ENCODE measurements at places on chromosomes 7 and 10. TPM values are rescaled to one million over a fixed set of nuclear protein-coding genes. Genes with fewer than 3 reads are reported as not detected.
A peak's percentile ranks its signal among the peaks of the same experiment; 100 is the strongest.

- no peak for DNase-seq
- no peaks in the 10 kb centered on the region for H3K36me3 ChIP-seq
- H3K4me3 ChIP-seq = no peak overlapping the region
- H3K4me1 ChIP-seq = no peaks in the 10 kb centered on the region
- no peaks in the 10 kb centered on the region for H3K27me3 ChIP-seq
- no peak overlapping the region for H3K27ac ChIP-seq
Observed at GRCh38 chr7:156560075-156560474, 80.5 kb upstream of the RNF32 start.

GRCh38 chr7:95316588-95316987 lies 7.7 kb downstream of the PON1 start:
- no peaks in the 10 kb centered on the region for H3K27me3 ChIP-seq
- H3K36me3 ChIP-seq = no peaks in the 10 kb centered on the region
- no peak overlapping the region for H3K27ac ChIP-seq
- H3K4me1 ChIP-seq = no peaks in the 10 kb centered on the region
- H3K4me3 ChIP-seq = no peak overlapping the region
- no peak for DNase-seq

LHPP gene
- total RNA-seq = 57.2 TPM

PDE6C gene
- total RNA-seq = not detected

DNA sequence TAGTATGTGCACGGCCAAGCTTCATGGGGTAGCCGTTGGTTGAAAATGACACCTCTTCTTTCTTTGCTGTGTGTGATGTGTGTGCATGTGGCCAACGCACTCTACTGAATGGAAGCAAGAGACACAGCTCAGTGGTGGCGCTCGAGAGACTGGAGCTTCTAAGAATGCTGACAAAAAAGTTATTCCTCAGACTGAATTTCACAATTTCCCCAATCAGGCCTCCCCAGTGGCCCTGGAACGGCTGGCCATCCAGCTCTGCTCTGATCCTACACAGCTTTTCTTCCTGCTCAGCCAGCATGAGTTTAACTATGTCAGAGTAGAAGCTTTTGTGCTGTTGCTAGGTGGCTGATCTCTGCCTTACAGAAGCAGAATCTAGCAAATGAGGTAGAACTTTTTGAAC lies 186.7 kb upstream of the PLXDC2 start:
- H3K4me3 ChIP-seq = no peak overlapping the region
- no peaks in the 10 kb centered on the region for H3K4me1 ChIP-seq
- H3K27ac ChIP-seq = no peak overlapping the region
- no peaks in the 10 kb centered on the region for H3K36me3 ChIP-seq
- DNase-seq = no peak
- no peaks in the 10 kb centered on the region for H3K27me3 ChIP-seq

GRCh38 chr7:711093-711921 lies 15.2 kb upstream of the DNAAF5 start:
- no peaks in the 10 kb centered on the region for H3K4me1 ChIP-seq
- DNase-seq = no peak
- peaks cover 8% of the 10 kb centered on the region for H3K36me3 ChIP-seq
- no peaks in the 10 kb centered on the region for H3K27me3 ChIP-seq
- H3K4me3 ChIP-seq = no peak overlapping the region
- no peak overlapping the region for H3K27ac ChIP-seq

- no peak overlapping the region for H3K4me3 ChIP-seq
- H3K4me1 ChIP-seq = no peaks in the 10 kb centered on the region
- no peaks in the 10 kb centered on the region for H3K27me3 ChIP-seq
Observed at GRCh38 chr10:64385355-64385754, 864.2 kb downstream of the REEP3 start.

DNA sequence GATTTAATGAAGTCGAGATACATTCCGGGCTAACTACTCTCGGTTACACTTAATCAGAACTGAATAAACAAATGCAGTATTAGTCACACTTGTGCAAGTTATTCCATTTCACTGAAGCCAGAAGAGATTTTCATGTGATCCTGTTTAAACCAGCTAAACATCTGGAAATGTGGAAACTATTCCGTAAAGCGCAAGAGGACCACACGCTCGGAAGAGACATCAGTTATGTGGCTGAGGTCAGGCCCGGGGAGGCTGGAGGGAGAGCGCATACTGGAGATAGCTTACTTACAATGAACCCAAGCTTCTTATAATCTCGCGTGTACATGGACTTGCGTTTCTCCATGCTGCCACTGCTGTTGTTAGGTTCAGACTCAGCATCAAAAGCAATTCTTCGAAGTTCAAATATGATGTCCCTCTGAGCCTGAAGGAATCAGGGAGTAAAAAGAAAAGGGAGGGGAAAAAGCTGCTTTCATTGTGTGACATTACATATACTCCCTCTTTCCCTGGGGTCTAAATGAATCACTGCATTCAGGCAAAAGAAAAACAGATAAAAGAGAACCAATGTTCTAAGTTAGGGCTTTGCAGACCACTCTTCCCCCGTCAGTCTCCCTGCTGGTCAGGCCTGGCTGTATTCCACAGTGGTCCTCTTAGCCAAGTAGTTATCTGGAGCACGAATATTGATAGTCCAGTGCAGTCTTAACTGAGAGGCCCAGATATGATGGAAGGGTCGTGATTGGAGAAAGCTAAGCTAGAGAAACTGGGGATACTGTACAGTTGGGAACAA lies 237.4 kb downstream of the ELMO1 start:
- H3K27ac ChIP-seq = no peak overlapping the region
- no peak for DNase-seq
- no peaks in the 10 kb centered on the region for H3K27me3 ChIP-seq

DNA sequence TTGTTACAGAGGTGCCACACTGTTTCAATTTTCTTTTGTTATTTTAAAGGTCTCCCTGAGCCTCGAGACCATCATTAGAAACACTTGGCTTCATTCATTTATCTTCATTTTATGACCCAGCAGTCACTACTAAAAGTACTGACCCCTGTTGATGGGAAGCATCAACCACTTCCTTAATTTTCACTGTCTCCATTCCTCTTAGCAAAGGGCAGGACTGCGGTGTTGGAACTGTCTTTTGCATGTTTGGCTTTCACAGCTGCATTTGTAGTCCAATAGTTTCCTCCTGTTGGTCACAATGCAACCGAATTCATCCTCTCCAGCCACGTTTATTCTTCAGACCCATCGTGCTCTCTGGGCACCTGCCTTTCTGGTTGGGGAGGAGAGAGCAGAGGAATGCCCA lies 46.7 kb upstream of the PDZD8 start:
- DNase-seq = no peak
- no peak overlapping the region for H3K4me3 ChIP-seq
- H3K4me1 ChIP-seq = peaks cover 43% of the 10 kb centered on the region
- H3K36me3 ChIP-seq = no peaks in the 10 kb centered on the region

DNA sequence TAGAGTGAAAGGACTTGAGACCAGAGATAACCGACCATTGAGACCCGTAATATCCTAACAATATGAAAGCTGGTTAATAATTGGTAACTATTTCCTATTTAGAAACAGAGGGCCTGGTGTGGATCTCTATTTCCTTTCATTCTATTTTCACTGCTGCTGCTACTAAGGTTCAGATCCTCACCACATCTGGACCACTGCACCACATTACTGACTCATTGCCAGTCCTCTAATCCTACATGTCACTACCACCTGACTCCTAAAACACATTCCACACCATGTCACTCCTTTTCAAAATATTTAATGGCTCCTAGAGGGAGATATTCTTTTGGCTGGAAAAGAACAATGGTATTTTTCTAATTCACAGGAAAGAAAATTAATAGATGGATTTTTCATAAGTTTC lies 6.4 kb downstream of the USP54 start:
- H3K4me1 ChIP-seq = no peaks in the 10 kb centered on the region
- no peak overlapping the region for H3K4me3 ChIP-seq
- DNase-seq = no peak

- DNase-seq = no peak
- H3K4me3 ChIP-seq = no peak overlapping the region
- H3K4me1 ChIP-seq = no peaks in the 10 kb centered on the region
- no peaks in the 10 kb centered on the region for H3K27me3 ChIP-seq
Observed at GRCh38 chr7:31917256-31917655, 153.0 kb downstream of the PDE1C start.

DNA sequence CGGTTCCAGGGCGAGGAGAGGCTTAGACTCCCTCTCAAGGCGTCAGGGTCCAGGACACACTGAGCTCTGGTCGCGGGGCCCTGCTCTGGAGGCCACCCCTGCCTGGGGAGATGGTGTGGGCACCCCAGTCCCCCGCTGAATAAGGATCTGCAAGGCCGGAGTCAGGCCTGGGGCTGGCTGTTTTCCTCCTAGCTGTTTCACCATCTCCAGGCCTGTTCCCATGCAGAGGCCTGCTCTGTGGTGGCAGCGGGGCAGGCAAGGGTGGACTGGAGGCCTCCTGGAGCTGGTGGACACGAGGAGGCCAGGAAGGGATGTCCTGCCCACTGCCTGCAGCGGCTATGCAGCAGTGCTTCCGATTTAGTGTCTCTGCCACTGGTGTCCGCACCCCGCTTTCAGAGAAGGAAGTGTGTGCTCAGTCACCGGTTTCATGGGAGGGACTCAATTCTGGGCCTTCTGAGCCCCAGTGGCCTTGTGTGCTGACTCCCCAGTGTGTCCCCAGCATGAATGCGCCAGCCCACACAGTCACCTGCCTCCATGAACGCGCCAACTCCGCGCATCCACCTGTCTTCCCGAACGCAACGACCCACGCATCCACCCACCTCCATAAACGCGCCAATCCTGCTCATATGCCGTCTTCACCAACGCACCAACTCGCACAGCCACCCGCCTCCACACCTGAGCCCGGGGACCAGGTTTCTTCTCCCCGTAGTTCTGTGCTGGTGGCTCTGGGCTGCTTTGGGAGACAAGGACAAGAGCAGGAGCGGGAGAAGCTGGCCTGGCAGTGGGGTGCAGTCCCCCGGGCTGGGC lies 14.5 kb upstream of the GPR146 start:
- H3K36me3 ChIP-seq = no peaks in the 10 kb centered on the region
- H3K4me3 ChIP-seq = no peak overlapping the region
- H3K27me3 ChIP-seq = no peaks in the 10 kb centered on the region
- peaks cover 37% of the 10 kb centered on the region for H3K4me1 ChIP-seq

- no peak overlapping the region for H3K4me3 ChIP-seq
- DNase-seq = no peak
- H3K36me3 ChIP-seq = no peaks in the 10 kb centered on the region
- H3K27me3 ChIP-seq = no peaks in the 10 kb centered on the region
- no peak overlapping the region for H3K27ac ChIP-seq
Observed at GRCh38 chr10:14024329-14025202, 306.2 kb downstream of the FRMD4A start.

GRCh38 chr10:31477584-31477983 lies 158.6 kb downstream of the ZEB1 start:
- no peak for DNase-seq
- no peak overlapping the region for H3K27ac ChIP-seq
- H3K36me3 ChIP-seq = 0 out of 2 replicates have a peak, but pooled peaks cover 3% of the 10 kb centered on the region
- H3K4me3 ChIP-seq = no peak overlapping the region
- H3K4me1 ChIP-seq = no peaks in the 10 kb centered on the region

PPP1R17 gene
- total RNA-seq = 7.9 TPM

- H3K27ac ChIP-seq = no peak overlapping the region
- no peaks in the 10 kb centered on the region for H3K36me3 ChIP-seq
- no peak for DNase-seq
- H3K4me3 ChIP-seq = no peak overlapping the region
- H3K4me1 ChIP-seq = peaks cover 30% of the 10 kb centered on the region
- H3K27me3 ChIP-seq = no peaks in the 10 kb centered on the region
Observed at GRCh38 chr10:119443970-119444660, 98.4 kb downstream of the RGS10 start.

DNA sequence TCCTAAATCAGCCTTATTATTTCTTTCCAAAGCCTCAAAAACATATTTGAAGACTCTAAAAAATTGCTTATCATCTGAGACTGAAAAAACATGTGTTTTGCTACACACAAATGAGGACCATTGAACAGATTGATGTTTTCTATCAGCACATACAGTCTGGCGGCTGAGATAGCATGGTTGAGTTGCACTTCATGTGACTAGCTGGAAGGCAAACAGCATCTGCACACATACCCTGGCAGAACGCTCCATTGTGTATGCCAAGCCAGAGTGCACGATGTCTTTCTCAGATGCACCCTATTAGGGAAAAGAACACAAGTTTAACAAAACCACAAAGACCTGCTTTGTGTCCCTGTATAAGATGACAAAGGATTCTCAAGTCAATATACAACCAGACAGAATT lies 33.0 kb downstream of the FAM25A start:
- H3K4me1 ChIP-seq = no peaks in the 10 kb centered on the region
- H3K36me3 ChIP-seq = no peaks in the 10 kb centered on the region
- no peaks in the 10 kb centered on the region for H3K27me3 ChIP-seq
- no peak overlapping the region for H3K4me3 ChIP-seq

DNA sequence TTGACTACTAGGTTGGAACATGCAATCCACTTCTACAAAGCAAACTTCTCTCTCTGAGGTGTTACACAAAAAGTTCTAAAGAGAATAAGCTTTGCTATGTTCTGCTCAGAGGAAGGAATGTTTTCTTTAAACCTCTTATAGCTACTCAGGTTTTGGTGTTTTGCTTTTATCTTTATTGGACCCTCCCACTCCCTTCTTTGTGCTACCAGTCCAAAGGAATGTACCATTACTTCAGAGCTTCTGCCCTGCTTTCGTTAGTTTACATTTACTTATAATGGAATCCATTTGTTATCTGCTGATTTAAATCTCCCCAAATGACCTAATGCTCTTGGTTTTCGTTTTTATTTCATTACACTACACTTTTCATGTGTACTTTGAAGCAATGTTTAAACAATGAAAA lies 154.9 kb downstream of the ATE1 start:
- DNase-seq = no peak
- no peak overlapping the region for H3K27ac ChIP-seq
- H3K4me1 ChIP-seq = no peaks in the 10 kb centered on the region
- H3K4me3 ChIP-seq = no peak overlapping the region
- H3K36me3 ChIP-seq = peaks cover 11% of the 10 kb centered on the region
- no peaks in the 10 kb centered on the region for H3K27me3 ChIP-seq

DNA sequence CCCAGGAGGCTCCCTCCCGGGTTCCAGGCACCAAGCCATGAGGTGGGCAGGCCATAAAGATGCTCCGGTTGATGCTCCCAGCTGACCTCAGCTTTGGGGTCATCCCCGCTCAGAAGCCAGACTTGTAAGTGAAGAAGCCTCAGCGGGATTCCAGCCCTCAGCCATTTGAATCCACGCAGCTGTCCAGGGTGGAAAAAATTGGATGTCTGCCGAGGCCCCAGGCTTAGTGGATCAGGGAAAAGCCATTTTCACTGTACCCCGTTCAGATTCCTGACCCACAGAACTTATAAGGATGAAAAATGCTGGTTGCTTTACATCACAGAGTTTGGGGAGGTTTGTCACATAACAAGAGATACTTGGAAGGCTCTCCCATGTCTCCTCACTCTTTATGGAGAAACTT lies 49.2 kb upstream of the CPN1 start:
- no peaks in the 10 kb centered on the region for H3K27me3 ChIP-seq
- no peak overlapping the region for H3K27ac ChIP-seq
- no peak overlapping the region for H3K4me3 ChIP-seq
- DNase-seq = no peak
- no peaks in the 10 kb centered on the region for H3K36me3 ChIP-seq
- H3K4me1 ChIP-seq = no peaks in the 10 kb centered on the region

PLPP4 gene
- 6.7 TPM for total RNA-seq

GRCh38 chr10:2851566-2851965 lies 215.8 kb upstream of the PFKP start:
- peak overlapping the region; percentile 42 for H3K4me3 ChIP-seq
- peaks cover 82% of the 10 kb centered on the region for H3K4me1 ChIP-seq
- H3K27me3 ChIP-seq = no peaks in the 10 kb centered on the region
- H3K36me3 ChIP-seq = no peaks in the 10 kb centered on the region
- peak overlapping the region; percentile 99 for H3K27ac ChIP-seq

GRCh38 chr7:135745703-135746312 lies 2.8 kb downstream of the FAM180A start:
- no peak overlapping the region for H3K4me3 ChIP-seq
- no peaks in the 10 kb centered on the region for H3K4me1 ChIP-seq
- H3K36me3 ChIP-seq = no peaks in the 10 kb centered on the region
- no peak for DNase-seq
- no peak overlapping the region for H3K27ac ChIP-seq

- no peaks in the 10 kb centered on the region for H3K36me3 ChIP-seq
- DNase-seq = no peak
Observed at GRCh38 chr10:24969841-24970281, 17.5 kb upstream of the PRTFDC1 start.

Measured in Karpas-422 (cell line).